HFFc6 (cell line): ENCODE measurements at places on chromosomes 12 and 14.
A peak's percentile ranks its signal among the peaks of the same experiment; 100 is the strongest.

DNA sequence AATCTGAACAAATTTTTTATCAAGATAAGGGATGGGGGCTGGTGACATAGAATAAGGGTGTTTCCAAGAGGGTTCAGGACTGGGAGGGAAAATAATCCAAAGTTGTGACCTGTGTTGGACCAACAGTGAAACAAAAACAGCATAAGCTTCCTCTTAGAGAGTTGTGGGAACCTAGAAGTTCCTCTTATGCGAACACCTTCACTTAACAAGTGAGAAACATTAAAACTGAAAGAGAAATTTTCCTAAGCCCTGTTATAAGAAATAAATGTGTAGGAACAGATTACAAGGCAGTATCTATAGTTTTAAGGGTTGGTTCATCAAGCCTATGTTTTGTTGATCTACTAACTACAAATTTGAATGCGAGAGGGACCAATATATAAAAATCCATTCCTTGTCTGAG is 58.4 kb downstream of the LLPH start:
- DNase-seq, result no peak

- peak; percentile 15 for DNase-seq
Observed at GRCh38 chr12:72011374-72011773, 72.7 kb downstream of the TPH2 start.

DNA sequence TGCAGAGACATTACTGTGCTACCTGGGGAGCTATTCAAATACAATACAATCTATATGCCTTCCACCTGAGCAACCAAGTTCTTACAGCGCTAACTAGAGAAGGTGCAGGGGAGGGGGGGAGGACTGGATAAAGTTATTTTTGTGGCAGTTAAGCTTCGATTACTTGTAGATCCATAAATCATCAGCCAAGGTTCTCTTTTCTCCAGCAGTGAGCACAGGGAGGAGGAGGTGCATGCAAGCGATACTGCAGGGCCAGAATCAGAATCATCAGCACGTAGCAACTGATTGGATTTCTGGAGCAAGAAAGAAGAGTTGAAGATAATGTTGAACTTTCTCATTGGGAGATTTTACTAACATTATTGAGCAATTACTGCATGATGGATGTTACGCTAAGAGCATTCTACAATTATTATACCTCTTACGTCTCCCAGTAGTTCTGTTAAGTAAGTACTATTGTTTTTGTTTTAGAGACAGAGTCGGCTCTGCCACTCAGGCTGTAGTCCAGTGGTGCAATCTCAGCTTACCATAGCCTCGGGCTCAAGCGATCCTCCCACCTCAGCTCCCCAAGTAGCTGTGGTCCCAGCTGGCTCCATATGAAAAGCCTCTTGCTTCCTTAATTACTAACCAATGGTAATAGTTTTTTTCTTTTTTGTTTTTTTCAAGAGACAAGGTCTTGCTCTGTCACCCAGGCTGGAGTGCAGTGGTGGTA is 74.6 kb upstream of the EEA1 start:
- no peak for DNase-seq

- DNase-seq, result no peak
Observed at GRCh38 chr14:64208981-64209380, 85.2 kb downstream of the ESR2 start.

DNA sequence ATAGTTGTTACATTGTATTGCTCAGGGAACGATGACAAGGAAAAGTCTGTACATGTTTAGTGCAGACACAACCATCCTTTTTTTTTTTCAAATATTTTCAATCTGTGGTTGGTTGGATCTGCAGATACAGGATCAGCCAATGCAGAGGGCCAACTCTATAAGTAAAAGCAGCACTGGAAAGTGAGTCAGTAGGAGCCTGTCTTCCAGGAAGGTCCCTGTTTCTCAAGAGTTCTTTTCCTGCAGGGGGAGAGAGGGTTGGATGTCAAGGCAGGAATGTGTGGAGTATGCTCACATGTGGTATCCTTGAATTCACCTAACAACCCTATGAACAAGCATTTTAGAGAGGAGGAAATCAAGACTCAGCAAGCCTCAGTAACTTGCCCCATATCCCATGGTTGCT is 409.1 kb downstream of the NPAS3 start:
- DNase-seq, result no peak

- no peak for DNase-seq
Observed at GRCh38 chr12:120639771-120640721, at the start of gene CABP1. Gene CABP1, plus strand, starts transcription at chr12:120640626. Its CDS starts 60 bp downstream, at chr12:120640686.

DNA sequence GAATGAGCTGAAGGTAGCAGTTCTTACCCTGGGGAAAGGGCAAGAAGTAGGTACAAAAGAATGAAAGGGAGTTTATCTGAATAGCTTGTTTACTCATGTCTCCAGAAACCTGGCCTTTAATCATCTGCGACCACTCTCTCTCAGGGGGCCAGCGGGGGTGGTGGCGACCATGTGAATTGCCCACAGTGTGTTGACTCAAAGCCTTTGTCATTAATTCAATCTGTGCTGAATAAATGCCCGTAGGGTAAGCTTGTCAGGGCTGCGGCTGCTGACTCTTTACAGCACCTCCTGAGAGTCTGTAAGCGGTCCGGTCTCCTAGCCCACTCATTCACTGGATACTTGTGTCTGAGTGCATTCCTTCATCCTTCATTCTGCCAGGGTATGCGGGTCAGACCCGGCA is 874.4 kb downstream of the SLC6A15 start:
- no peak for DNase-seq

DNA sequence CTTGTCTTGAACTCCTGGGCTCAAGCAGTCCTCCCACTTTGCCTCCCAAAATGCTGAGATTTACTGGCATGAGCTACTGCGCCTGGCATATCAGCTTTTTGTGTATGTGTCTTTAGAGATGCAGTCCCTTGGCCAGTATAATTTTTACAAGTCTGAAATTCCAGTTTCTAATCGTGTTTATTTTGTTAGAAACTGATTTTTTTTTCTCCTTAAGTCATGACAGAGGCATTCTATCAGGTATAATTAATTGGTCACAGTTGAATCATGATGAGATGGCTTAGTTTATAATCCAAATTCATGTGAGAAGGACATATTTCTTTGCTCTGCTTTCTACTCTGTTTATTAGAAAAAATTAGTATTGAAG is 98.9 kb downstream of the PCNX1 start:
- DNase-seq, result peak; percentile 26
